ENCODE measurements at places on chromosomes 1 and 21.

GRCh38 chr1:161915051-161915503 is 108.6 kb downstream of the OLFML2B start:
- DNase-seq = no peak

GRCh38 chr1:80023358-80023757 is 1016.8 kb upstream of the ADGRL4 start:
- no peak for DNase-seq

- DNase-seq = no peak
Observed at GRCh38 chr1:17516303-17517214, 22.9 kb upstream of the ARHGEF10L start.

DNA sequence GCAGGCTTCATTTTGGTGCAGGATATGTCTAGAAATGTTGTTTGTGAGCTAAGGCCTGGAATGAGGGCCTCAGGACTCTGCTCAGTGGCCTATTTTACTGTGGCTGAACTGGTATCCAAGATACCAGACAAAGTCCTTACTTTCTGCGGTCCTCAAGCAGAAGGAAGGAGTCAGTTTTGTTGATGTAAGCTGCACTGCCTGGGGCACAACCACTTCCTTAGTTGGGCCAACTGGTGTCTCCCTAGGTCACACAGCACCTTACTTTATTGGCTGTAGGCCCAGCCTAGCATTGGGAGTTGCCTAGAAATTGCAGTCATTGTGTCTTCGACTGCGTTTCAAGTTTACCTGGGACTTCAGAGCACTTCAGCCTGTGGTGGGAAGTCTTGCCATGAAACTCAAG is 1322.7 kb downstream of the AMY1C start:
- DNase-seq = no peak

DNA sequence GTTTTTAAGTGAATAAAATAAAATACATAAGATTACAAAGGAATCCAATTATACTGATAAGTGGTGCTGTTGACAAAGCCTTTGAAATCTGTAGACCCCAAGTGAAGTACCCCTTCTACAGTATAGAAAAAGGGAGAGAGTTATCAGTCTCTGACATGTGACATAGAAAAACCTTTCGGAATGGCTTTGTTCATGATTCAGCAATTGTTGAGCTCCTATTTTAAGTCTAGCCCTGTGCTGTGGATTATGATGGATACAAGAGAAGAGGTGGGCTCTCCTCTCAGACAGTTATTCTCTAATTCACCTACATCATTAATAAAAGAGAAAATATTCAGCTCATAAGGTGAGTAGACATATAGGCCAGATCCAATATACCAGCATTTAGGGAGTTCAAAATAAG is 53.3 kb upstream of the ITPKB start:
- DNase-seq = no peak

DNA sequence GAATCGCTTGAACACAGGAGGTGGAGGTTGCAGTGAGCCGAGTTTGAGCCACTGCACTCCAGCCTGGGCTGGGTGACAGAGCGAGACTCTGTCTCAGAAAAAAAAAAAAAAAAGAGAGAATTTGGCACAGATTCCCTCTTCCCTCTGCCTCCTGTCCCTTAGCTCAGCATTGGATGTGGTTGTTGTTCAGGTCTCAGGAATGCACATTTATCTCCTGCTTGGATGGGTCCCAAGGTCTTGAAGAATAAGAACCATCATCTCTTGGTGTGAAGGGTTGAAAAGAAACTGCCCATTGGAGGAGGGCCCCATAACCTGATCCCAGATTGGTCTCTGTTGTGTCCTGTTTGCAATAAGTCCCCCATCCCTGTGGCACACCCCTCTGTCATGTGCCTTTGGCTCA is 34.9 kb downstream of the UBIAD1 start:
- no peak for DNase-seq

- DNase-seq = peak; percentile 80
Observed at GRCh38 chr1:33893147-33893830, 29.4 kb downstream of the HMGB4 start.

- DNase-seq = no peak
Observed at GRCh38 chr1:15692121-15692682, 8.1 kb downstream of the PLEKHM2 start.

GRCh38 chr1:172125812-172126430 is 284.6 kb downstream of the DNM3 start:
- DNase-seq = no peak

DNA sequence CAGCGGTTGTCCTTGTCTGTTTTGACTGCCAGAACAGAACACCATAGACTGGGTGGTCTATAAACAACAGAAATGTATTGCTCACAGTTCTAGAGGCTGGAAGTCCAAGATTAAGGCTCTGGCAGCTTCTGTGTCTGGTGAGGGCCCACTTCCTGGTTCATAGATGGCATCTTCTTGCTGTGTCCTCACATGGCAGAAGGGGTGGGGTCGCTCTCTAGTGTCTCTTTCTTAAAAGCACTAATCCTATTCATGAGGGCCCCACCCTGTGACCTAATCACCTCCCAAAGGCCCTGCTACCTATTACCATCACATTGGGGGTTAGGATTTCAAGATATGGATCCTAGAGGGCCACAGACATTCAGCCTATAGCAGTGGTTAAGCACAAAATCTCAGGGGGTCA is 304.4 kb downstream of the NFIA start:
- DNase-seq = no peak

GRCh38 chr1:225522588-225523262 is 94.9 kb upstream of the LBR start:
- DNase-seq = no peak

DNA sequence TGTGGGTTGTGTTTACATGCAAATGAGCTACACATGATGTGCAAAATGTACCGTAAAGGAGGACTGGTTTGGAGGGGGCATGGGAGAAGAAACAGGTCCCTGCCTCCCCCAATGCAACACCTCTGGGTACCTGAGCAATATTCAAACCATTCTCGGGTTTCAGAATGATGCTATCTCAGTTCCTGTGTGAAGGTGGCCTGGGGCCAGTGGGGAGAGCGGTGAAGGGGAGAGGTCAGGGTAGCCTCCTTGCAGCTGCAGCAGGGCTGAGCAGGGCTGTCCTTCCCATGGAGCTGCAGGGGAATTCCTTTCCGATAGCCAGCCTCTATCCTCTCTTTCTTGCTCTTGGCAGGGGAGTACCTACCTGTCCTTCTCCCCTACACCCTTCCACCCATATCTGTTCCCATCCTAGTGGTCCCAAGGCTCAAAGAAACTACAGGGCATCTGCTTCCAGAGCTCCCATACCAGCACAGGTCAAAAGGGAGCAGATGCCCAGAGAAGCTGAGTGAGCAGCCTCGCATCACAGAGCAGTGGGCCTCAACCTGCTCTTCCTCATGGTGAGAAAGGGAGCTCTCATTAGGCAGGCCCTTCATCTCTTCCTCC is 11.9 kb downstream of the MEF2D start:
- no peak for DNase-seq

- no peak for DNase-seq
Observed at GRCh38 chr21:45618287-45618686, 25.2 kb upstream of the PCBP3 start.

DNA sequence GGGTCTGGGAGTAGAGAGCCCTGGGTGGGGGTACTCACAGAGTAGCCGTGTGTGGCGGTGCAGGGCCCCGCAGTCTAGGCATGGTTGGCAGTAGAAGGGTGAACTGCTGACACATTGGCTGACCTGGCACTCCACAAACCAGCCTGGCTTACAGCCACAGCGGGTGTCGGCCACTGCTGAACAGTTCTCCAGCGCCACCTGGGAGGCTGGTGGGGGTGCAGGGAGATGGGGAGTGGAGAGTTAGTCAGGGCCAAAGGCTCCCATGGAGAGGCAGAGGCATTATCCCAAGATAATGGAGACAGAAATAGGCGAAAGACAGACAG is 1.5 kb downstream of the TNFRSF25 start:
- DNase-seq = no peak

GRCh38 chr1:115288591-115289198 is 49.4 kb downstream of the NGF start:
- DNase-seq = no peak

- peak; percentile 64 for DNase-seq
Observed at GRCh38 chr1:173002891-173003838, 47.6 kb downstream of the TNFSF18 start.

DNA sequence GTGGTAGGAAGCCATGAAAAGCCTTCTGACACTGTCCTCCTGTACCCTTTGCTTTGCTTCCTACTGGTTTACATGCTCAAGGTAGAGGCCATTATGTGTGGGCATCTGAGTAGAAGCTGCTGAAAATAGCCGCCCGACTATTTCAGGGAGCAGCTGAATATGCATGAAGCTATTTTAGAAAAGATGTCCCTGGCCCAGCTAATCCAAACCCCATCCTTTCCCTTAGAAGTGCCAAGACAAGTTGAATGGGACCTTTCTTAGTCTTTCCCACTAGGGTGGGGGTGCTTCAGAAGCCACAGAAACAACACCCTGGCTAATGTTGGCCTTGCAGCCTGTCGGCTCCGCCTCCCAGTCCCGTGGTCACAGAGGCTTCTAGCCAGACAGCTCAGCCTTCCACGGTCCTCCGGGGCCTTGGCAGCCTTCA is 205.1 kb upstream of the EDN2 start:
- DNase-seq = no peak

DNA sequence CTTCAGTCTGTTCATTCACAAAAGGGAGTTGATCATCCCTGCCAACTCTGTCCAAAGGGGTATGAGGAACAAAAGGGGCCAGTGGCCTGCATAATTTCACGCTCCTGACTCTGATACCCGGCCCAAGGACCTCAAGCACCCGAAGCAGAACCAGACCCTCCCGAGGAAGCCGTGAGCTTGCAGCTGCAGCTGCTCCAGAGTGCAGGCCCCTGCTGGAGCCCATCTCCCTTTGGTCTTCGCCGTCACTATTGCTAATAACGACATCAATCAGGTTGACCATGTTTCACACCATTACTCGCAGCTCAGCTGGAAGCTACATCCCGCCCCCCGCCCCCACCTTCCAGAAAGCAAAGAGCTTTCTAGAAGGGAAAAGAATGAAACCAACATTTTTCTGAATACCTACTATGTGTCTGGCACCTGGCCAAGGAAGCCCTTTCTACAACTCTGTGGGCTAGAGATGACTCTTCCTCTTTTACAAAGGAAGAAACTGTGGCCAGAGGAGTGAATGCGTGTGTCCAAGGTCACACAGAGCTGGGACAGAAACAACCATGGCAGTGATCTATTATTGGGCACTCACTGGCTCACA is 5.5 kb downstream of the NKAIN1 start:
- no peak for DNase-seq

DNA sequence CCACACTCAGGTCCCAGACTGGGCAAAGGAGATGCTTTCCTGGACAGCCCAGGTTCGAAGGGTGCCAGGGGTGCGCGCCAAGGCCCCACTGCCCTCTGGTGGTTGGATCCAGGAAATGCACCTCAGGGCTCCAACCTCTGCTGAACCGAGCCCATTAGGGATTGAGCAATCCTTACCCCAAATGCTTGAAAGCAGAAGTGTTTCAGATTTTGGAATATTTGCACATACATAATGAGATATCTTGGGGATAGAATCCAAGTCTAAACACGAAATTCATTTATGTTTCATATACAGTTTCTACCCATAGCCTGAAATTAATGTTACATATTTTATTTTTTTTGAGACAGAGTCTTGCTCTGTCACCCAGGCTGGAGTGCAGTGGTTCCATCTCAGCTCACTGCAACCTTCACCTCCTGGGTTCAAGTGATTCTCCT is 57.4 kb downstream of the SLC9A1 start:
- peak; percentile 95 for DNase-seq
